ENCODE measurements at places on chromosomes 5 and 9. TPM values are rescaled to one million over a fixed set of nuclear protein-coding genes. Genes with fewer than 3 reads are reported as not detected.
A peak's percentile ranks its signal among the peaks of the same experiment; 100 is the strongest.

TSTD2 gene
- polyA plus RNA-seq = 9.0 TPM

DNA sequence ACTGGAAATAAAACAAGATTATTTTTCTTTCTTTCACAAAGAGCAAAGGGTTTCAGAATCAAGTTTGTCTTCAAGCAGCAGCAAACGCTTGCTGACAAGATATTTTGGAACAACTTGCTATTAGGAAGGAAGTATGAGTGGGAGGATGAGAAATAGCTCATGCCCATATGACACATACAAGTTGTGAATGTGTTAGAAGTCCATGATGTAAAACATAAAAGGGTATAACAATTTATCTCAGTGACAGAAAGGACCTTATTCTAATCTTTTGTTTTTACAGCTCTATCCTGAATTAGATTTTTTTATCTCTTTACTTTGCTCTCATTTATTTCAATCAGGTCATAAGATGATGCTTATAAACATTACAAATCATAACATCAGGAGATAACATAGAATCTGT lies 516.6 kb upstream of the MEF2C start:
- DNase-seq = peak; percentile 44

- no peak for DNase-seq
Measured at GRCh38 chr9:130774183-130774582, 60.9 kb upstream of the ABL1 start.

PTTG1 gene
- 4.4 TPM for polyA plus RNA-seq

GPR151 gene
- not detected for polyA plus RNA-seq

DNA sequence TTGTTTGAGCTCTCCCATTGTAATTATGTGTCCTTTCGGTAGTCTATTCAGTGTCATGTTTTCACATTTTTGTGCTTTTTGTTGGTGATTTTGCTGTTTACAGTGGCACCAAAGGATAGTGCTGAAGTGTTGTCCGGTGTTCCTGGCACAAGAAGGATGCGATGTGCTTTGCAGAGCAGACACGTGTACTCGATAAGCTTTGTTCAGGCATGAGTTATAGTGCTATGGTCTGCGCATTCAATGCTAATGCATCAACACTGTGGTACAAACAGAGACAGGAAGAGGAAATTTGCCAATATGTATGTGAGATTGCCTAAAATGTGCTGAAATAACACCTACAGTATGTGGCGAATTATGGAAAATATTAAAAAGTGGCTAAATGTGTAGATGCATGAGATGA lies 913.4 kb upstream of the ACO1 start:
- DNase-seq = no peak

DNA sequence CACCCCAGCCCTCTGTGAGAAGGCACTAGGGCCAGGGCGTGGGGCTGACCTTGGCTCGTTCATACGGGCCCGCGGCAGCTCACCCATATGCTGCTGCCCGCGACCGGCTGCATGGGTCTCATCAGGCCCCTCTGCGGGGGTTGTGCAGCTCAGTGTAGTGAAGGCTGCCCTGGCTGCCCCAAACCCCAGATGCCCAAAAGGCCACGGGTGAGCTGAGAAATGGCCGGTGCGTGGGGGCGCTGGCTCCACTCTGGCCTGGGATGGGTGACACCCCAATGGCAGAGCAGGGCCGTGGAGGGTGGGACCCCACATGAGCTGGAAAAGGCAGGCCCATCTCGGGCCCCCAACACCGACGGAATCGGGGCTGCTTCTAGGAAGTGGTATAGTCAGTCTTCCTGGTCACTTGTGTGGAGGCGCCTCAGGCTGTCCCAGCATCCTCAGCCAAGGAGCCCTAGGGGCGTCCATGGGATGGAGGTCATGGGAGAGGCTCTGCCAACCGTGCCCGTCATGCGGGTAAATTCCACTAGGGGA lies 19.4 kb upstream of the LRRC14B start:
- no peak for DNase-seq

DNA sequence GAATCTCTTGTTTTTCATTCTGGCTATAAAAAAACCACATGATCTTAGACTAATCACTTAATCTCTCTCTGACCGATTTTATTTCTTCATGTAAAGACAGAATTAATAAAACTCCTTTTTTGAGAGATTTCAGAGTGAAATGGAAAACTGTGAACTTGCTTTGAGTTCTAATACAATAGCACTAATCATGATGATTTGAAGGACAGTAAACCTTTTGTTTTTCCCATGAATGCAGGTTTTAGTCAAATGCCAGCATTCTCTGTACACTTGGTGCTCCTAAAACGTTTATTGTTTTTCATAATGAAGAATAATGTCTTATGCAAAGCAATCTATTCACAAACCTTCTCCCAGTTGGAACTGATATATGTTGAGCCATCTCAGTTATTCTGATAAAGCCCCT lies 86.8 kb downstream of the SLC24A2 start:
- no peak for DNase-seq

PCDHB14 gene
- polyA plus RNA-seq = 2.0 TPM

GRCh38 chr9:136020206-136020605 lies 59.0 kb upstream of the UBAC1 start:
- DNase-seq = no peak

DNA sequence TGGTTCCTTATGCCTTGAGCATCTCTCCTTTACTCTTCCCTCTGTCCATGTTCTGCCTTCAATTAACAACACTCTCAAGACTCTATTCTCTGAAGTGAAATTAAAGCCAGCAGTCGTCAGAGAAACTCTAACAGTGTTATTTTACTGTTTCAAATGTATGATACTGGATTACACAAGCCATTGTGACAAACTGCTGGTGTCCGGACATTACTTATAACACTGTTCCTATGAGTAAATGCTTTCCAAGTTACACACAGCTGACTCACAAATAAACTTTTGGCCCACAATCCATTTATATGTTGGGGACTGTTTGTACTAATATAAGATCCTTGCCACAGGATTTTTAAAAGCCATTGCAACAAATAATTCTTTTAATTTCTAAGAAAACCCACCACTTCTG lies 63.2 kb upstream of the GHR start:
- DNase-seq = peak; percentile 28

DNA sequence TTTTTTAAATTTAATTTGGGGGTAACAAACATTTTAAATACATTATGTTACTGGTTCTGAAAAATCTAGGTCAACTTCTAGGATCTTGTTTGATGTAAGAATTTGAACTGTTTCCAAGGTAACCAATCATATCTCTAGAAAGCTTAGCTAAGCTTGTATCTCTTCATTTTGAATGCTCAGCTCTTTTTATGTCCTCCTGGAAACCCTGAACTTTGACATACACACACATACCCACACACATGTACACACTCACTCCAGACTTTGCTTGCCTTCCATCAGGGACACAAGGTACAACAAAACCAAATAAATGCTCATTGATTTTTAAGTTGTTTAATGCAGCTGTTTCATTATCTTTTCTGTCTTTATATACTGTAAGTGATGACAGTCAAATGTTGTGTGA lies 178.5 kb downstream of the RAB3C start:
- no peak for DNase-seq

GRCh38 chr9:96057155-96057554 lies 181.7 kb downstream of the ERCC6L2 start:
- no peak for DNase-seq

DNA sequence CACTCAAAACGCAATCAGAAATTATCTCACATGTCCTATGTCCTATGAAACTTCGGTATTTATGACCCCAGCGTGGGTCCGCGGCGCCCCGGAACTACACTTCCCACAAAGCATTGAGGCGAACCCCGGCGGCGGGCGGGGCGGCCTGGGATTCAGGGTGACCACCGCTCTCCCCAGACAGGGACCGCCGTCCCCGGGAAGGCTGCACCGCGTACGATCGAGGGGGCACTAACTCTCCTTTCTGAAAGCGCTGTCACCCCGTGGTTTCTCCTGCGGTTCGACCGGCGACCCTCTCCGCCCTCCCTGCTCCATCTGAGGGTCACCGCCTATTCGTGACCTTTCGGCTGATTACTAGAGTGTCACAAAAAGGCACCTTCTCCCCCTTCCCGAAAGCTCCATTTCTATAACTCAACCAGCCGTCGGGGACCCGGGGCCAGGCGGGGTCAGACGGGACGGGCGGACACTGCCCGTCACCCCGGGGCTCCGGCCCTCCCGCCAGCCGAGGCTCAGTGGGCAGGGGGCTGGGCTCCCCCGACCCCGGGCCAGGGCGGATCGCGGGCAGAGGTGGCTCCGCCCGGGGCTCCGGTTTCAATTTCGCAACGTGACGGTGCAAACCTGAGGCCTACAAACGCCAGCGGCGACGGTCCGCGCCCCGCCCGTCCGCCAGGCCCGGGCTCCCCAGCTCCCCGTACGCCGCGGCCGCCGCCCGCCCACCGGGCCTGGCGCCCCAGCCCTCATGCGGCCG lies 1.3 kb downstream of the ECPAS start:
- peak; percentile 91 for DNase-seq

DNA sequence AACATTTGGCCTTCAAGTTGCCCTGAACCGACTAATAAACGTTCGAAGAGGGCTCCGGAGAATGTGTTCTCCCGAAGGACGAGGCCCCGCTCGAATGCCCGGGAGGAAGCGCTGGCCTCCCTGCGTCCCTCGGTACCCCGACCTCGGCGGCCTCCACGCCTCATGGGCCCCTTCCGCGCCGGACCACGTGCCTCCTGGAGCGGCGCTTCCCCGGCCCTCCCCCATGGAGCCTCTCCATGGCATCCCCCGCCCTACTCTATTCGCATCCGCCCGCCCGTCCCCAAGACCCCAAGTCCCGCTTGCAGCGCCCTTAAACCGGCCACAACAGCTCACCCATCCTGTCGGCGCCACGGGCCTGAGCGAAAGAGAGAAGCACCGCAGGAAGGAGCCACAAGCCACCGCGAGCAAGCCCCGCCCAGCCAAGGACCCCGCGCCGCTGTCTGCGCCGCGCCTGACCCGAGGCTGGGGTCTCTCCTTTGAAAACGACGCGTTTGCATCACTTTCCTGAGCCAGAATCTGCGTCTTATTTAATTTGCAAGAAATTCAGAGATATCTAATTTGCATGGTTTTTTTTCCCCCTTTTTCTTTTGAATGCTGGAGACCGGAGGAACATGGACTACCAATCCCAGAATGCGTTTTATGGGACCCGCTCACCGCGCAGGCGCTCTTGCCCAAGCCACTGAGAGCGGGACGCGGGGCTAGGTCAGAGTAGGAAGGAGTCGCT lies at the start of gene RPS23:
TSS of gene RPS23 (minus strand) at position 368 of the 724 bp plus-strand sequence. CDS start at position 337, 31 bp downstream.
- DNase-seq = peak; percentile 96

- DNase-seq = peak; percentile 98
Measured at GRCh38 chr9:86354011-86354817, at the start of gene TUT7. Gene TUT7, minus strand, starts transcription at chr9:86354410. Its CDS starts 1,211 bp downstream, at chr9:86353199.

- no peak for DNase-seq
Measured at GRCh38 chr9:87567571-87567970, 69.9 kb downstream of the DAPK1 start.

DNA sequence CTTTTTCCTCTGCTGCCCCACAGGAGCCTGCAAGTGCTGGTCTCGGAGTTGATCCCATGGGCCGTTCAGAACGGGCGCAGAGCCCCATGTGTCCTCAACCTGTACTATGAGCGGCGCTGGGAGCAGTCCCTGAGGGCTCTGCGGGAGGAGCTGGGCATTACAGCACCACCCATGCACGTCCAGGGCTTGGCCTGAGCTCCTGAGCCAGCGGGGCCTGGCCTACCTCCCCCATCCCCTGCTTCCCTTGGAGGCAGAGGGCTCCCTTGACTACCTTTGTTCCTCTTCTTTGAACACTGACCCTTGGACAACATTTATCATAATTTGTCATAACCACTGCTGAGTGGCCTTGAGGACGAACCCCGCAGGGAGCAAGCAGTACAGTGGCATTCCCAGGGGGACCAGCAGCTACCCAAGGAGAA lies 6.9 kb upstream of the SLC27A4 start:
- peak; percentile 15 for DNase-seq

- no peak for DNase-seq
Measured at GRCh38 chr5:141809380-141810096, 68.7 kb downstream of the PCDH1 start.

NKD2 gene
- polyA plus RNA-seq = 7.9 TPM

SPAG8 gene
- 2.4 TPM for polyA plus RNA-seq

PCDHA1 gene
- not detected for polyA plus RNA-seq

MYO10 gene
- 7.6 TPM for polyA plus RNA-seq

SFXN1 gene
- 33.4 TPM for polyA plus RNA-seq

DNA sequence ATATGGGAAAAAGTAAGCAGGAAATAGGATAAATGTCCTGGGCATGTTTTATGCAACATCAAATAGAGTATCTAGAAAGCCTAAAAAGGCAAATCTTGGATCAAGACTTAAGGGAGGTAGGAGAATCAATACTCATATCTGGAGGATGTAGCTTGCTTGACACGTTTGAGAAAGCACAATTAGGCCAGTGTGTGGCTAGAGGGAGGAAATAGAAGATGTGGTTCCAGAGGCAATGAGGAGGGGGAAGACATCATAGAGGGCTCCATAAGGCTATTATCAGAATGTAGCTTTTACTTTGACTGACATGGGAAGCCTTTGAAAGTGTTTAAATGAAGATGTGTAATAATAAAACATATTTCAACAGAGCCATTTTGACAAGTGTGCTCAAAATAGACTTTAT lies 200.7 kb upstream of the CDH12 start:
- no peak for DNase-seq

GRCh38 chr9:136545692-136545964 lies 220 bp downstream of the NOTCH1 start:
- no peak for DNase-seq

GRCh38 chr5:160458806-160459800 lies 37.4 kb downstream of the PTTG1 start:
- DNase-seq = no peak

MRPS30 gene
- 37.3 TPM for polyA plus RNA-seq

GRCh38 chr9:116635908-116636307 lies 51.2 kb upstream of the TRIM32 start:
- DNase-seq = no peak

GRCh38 chr9:126057121-126057825 lies 269.4 kb upstream of the MVB12B start:
- DNase-seq = no peak

DND1 gene
- polyA plus RNA-seq = 0.41 TPM

DNA sequence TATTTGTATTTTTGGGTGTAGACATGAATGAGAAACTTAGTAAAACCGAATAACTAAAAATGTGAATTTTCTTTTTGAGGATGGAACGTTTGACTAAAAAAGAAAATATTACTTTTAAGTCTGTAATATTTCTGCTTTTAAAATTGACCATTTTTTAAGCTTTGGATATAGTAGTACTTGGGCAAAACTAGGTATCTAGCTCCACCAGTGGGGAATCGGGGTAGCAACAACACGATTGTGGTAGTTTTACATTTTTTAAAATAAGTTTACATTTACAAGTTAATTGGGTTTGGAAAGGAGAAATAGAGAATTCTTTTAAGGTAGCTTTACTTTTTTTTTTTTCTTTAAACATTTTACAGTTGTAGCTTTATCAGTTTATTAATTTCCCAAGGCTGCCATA lies 154.4 kb downstream of the MAN2A1 start:
- DNase-seq = no peak

GRCh38 chr9:79049371-79049770 lies 522.4 kb upstream of the TLE4 start:
- no peak for DNase-seq

CDH6 gene
- 21.8 TPM for polyA plus RNA-seq

CCL27 gene
- polyA plus RNA-seq = not detected

GRCh38 chr9:29285818-29286217 lies 1712.5 kb upstream of the C9orf72 start:
- DNase-seq = no peak

Data from kidney (tissue), 22 donors.